ENCODE measurements at places on chromosomes 13 and 19. TPM values are rescaled to one million over a fixed set of nuclear protein-coding genes. Genes with fewer than 3 reads are reported as not detected.

DNA sequence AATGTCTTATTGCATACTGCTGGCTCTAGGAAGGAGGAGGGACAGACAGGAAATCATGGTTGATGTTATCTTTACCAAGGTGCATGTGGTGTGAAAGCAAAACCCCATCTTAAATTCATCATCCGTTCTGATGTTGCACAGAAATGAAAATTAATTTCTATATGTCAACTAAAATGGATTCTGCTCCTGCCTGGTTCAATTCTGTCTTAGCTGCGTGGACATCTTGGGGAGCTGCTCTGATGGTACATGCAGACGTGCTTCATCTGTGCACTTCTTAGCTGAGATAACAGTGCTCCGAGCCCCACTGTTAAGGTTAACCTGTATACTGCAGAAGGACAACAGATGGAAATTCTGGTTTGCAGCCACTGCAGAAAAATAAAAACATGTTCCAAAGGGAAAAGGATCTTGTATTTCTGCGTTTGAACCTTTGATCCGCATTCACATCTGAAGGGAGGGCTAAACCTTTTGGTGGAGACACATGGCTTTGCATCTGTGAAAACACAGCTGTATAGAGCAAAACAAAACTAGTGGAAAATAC, 155.6 kb downstream of the TM9SF2 start:
- no peak for DNase-seq

DNA sequence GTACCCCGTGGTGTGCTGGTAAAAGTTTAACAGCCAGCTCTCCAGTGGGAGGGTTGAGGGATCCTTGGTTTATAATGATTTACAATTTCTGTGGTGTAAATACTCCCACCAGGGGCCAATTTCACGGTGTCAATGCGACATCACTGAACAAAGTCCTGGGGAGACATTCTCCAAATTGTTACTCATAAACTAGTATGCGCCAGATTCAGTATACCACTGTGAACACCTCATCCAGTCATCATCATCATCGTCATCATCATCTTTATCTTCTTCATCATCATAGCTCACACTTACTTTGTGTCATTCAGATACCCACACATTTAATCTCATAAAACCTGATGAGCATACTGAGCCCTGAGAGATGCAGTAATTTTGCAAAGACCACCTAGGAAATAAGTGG, 17.2 kb upstream of the TNFSF14 start:
- no peak for DNase-seq

DNA sequence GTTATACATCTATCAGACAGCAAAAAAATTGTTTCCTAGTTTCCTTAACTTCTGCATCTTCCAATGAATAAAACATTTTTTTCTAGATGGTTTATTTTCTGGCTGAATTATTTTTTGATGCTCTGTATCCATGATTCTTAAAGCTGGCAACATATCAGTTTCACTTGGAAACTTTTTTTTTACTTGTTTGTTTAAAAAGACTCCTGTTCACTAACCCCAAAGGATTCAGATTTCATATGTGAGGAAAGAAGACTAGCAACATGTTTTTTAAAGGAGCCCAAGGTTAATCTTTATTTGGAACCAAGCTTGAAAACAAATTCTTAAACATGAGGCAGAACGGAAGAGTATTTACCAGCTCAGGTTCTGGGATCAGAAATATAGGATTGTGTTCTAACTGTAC, 632.3 kb downstream of the SLITRK6 start:
- no peak for DNase-seq

GRCh38 chr13:67877031-67877430, 646.9 kb upstream of the PCDH9 start:
- DNase-seq = no peak

DNA sequence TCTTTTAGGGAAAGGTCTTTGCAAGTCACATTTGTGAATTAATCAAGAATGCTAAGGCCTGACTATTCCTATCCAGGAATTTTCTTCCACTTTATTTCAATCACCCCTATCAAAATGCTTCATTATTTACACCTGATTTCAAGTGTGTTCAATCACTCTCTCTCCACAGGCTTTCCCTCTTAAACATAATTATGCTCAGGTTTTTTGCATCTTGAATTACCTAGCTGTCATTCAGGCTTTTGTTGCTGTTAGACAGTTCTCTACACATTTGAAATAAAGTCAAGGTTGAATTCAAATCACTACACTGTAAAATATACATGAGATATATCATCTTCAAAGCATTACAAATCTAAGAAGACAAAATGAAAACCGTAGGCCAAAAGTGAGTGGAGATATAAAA, 941.3 kb upstream of the SLITRK1 start:
- DNase-seq = no peak

DNA sequence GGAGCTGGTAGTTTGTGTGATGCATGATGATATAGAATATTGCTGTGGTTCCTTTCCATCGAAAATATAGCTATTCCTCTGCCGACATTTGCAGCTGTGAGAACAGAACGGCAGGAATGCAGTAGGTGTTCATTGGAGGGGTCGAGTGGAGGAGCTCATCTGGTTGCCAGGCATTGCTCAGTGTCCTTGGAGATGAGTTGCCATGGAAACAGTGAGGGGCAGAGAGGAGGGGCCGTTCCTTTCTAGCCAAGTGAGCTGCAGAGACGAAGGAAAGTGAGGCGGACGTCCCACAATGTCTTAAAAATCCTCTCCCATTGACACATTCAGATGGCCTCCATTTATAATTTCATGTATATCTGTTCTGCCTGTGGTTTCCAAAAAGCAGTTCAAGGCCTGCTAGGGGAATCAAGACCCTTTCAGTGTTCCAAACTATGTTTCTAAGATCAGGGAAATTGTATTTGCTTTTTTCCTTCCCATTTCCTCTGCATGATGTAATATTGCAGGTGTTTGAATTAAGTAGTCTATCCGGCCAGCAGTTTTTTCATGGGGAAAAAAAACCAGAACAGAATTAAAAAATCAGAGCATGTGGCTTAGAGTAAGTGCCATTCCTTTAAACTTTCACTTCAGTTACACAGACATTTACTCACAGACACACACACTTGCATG, 41.2 kb upstream of the ZNF835 start:
- DNase-seq = no peak

GRCh38 chr19:2574478-2574931, 98.6 kb downstream of the GADD45B start:
- no peak for DNase-seq

DNA sequence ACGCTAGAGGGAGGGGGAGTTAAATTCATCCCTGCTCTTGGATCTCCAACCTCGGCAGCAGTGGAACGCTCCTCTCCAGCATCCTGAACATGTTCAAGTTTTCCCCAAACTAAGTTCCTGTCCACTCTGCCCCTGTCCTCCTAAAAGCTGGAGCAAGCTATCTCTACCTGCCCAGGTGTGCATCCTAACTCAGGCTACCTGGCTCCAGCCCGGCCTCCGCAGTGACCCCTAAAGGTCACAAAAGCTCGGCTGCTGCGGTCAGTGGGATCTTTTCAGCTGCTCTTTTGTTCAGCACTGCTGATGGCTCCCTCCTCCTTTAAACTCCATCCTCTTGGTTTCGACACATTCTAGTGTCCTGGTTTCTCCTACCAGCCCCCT, 1.4 kb downstream of the DCUN1D2 start:
- no peak for DNase-seq

The REEP6 gene
- 1.8 TPM for total RNA-seq

The ZNF541 gene
- 0.22 TPM for total RNA-seq

The ZNF577 gene
- total RNA-seq = 3.5 TPM

Data from activated T-cell treated with anti-CD3 and anti-CD28 coated beads, Interleukin-2, amount 50 U/mL, for 4 hours (primary cell).